ENCODE measurements at places on chromosomes 7 and 10.

GRCh38 chr10:127067542-127068194 is 128.7 kb downstream of the INSYN2A start:
- DNase-seq: no peak

DNA sequence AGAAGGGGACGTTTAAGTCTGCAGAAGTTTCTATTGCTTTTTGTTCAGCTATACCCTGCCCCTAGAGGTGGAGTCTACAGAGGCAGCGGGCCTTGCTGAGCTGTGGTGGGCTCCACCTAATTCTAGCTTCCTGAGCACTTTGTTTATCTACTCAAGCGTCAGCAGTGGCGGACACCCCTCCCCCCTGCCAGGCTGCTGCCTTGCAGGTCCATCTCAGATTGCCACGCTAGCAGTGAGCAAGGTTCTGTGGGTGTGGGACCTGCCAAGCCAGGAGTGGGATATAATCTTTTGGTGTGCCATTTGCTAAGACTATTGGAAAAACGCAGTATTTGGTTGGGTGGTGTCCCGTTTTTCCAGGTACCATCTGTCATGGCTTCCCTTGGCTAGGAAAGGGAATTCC is 147.3 kb upstream of the PRPS1L1 start:
- DNase-seq: peak; percentile 43

DNA sequence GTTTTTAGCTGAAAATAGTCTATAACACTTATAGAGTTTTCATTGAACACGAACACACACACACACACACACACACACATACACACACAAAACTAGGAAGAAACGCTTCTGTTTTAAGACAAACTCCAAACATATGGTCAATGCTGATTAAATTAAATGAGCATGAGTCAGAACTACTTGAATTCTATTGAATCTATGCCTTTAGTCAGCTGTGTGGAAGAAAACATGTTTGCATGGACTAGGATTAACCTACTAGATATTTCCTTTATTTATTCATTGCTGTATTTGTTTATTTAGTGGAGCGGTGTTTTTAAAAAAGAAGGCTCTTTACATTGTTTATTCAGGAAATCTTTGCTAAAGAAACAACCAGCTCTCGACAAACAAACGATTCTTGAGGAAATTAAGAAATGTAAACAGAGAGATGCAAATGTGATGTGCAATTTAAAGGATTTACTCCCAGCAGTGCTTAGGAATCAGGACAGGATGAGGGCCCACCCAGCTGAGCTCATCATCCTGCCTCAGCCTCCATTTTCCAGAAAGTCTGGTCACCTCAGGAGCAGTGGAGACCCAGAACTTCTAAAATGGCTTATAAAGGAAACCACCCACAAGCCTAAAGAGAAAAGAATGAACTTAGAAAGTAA is 83.2 kb downstream of the PDE1C start:
- no peak for DNase-seq

GRCh38 chr7:152587366-152587765 is 88.6 kb downstream of the XRCC2 start:
- no peak for DNase-seq

DNA sequence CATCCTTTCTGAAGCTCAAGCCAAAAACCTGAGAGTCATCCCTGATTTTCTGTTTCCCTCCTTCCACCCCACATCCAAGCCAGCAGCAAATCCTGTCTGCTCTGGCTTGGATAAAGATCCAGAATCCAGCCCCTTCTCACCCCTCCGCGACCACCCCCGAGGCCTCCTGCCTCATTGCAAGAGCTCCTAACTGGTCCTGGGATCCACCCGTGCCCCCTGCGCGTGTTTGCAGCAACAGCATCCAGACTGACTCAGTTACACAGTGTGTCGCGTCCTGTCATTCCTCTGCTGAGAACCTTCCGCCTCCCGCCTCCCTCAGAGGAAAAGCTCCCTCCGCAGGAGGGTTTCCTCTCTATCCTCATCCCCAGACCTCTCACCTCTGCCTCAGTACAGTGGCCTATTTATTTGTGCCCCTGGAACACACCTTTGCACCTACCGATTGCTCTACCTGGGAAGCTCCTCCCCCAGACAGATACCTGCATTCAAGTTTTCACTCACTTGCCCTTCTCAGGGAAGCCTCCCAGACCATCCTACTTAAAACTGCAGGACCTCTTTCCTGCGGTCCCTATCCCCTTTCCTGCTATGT is 21.6 kb upstream of the GRID1 start:
- no peak for DNase-seq

- DNase-seq: no peak
These were observed 111.9 kb downstream of the GALNT17 start for GRCh38 chr7:71243736-71244410.

GRCh38 chr7:80450621-80451308 is 61.1 kb downstream of the GNAT3 start:
- no peak for DNase-seq

DNA sequence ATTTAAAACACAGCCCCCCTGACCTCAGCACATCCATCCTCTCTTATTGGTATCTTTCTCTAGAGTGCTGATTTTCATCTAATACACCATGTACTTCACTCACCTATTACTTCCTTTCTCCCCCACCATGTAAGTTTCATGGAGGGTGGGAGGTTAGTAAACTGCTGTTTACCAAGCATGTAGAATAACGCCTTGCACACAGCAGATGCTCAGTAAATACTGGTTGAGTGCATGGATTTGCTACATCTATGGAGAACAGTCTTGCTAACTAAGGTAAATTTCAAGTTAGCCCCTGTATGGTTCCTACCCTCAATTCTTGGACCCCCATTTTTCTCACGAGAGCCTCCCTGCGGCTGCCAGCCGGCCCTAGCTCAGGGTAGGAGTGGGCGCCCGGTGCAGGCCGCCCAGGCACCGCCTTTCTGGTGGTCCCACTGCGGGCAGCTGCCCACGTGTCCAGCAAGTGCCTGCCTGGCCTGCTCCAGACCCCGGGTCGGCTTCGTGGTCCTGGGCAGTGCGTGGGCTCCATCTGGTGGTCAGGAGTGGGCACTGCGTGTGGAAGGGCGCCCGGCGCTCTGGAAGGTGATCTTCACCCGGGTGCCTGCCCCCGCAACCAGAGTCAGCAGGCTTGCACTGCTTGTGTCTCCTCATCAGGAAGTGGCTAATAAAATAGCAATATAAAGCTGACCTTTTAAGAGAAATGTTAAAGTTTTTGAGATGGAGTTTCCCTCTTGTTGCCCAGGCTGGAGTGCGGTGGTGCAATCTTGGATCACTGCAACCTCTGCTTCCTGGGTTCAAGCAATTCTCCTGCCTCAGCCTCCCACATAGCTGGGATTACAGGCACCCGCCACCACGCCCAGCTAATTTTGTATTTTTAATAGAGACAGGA is 63.4 kb upstream of the DNAJB6 start:
- DNase-seq: peak; percentile 76

DNA sequence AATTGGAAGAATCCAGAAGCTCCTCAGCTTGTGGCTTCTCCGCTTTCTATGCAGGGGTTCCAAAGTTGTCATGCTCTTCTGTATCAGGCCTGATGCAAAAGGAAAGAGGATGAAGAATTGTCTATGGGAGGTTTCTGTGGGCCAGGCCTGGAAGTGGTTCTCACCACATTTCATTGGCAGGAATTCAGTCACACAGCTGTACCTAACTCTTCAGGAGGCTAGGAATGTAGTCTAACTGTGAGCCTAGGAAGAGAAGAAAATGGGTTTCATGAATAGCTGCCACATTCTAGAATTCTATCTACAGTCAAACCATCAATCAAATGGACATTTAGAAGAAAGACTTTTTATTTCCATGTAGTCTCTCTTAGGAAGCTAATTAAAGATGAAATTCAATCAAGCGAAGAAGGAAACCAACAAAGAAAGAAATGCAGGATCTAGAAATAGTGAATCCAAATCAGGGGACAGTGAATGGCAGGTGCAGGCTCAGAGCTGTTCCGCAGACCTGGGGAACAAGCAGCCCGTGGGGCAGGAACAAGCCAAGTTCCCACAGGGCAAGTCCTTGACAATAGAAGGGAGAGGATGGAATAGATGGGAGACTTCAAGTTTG is 25.4 kb upstream of the USP6NL start:
- no peak for DNase-seq

DNA sequence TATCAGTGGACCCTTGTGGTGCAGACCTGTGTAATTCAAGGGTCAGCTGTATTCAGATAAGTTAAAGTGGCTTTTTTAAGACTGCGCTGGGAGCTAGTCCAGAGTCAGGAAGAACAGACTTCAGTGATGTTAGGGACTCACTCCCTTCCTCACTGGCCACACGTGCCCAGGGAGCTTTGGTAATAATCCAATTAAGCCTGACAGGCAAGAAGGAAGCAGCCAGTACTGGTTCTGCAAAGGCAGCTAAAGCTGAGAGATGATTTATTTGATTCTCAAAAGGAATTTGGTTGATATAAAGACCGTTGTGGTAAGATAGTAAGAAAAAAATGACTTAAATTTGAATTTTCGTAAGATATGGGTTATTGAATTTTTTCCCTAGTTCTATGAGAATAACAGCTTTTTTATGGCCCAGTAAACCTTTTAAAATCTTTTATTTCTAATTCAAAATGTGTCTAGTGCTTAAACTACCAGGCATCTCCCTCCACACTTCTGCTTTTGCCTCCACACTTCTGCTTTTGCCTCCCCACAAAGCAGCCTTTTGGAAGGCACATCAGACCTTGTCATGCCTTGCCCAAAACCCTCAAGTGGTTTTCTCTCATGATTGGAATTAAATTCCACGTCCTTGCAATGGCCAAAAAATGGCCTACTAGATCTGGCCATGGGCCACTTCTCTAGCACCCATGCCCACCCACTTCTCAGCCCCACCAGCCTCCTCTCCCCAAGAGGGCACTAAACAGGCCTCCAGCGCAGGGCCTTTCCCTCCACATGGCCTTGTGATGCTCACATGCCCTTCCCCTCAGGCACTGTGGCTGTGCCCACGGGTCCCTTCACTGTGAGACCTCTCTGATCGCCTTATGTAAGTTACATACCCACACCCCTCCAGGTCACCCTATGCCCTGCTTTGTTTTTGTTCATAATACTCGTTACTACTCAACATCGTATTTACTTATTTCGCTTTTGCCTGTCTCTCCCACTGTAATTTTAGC is 92.5 kb downstream of the POU6F2 start:
- DNase-seq: no peak

GRCh38 chr7:81674431-81674830 is 95.4 kb downstream of the HGF start:
- no peak for DNase-seq

DNA sequence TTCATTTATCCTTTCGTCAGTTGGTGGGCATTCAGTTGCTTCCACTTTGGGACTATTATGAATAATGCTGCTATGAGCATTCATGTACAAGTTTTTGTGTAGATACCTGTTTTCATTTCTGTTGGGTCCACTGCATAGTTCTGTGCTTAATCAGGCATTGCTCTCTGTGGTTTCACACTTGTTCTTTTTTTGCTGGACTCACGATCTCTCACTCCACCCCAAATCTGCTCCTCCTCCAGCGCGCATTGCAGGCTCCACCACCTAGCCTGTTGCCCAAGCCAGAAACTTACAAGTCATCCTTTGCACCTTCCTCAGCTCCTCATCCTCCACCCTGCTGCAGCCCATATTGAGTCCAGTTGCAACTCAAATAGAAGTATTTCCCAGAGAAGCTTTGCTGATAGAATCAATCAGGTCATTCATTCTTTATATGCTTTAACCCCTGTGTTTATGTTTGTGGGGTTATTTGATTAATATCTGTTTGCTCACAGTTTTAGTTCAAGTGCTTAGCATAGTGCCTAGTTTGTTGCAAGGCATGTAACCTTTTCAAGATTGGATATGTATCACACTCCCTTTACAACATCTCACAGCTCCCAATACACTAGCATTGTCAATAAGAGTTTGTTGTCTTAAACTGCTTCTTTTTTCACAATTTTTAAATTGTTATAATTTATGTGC is 16.6 kb upstream of the AFAP1L2 start:
- no peak for DNase-seq

DNA sequence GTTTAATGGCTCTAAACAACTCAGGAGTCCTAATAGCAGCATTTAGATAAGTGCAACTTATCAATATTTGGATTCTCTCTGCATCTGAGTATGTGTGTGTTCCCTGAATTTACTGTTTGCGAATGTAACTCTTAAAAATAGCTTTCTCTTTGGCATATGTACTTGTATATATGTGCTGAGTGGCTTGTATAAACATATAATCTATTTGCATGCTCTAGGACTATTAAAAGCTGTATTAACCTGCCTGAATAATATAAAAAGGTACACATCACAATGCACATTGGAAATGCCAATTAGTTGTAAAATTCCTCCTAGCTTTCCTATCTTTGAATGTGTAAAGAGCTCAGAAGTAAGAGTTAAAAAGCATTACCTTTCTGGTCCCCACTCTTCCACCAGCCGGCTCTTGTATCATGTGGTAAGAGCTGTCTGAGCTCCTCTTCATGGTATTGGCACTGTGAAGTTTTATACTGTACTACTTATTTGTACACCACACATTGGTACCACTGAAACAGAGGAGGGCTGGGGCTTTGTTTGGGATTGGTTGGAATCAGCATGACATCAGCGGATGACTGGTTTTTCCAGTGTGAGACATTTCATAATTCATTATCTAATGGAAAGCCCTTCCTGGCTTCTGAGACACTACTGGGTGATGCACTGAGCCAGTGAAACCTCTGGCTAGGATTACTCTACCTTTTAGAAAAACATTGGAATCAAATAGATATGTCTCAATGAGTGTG is at the start of gene INHBA:
TSS of gene INHBA (minus strand) at position 456 of the 737 bp plus-strand sequence. CDS start 2,716 bp downstream, outside the sequence.
- no peak for DNase-seq

- no peak for DNase-seq
These were observed 4.7 kb downstream of the ZNF273 start for GRCh38 chr7:64907641-64908326.

- DNase-seq: no peak
These were observed 176.1 kb downstream of the SH3PXD2A start for GRCh38 chr10:103679096-103679790.

GRCh38 chr7:23277359-23277989 is 21.7 kb upstream of the MALSU1 start:
- DNase-seq: no peak

GRCh38 chr7:105644937-105645336 is 63.6 kb upstream of the EFCAB10 start:
- DNase-seq: no peak

Data from mucosa of descending colon (tissue), 3 donors.